Peyer's patch (tissue), 4 donors: ENCODE measurements at places on chromosomes 13 and 19. TPM values are rescaled to one million over a fixed set of nuclear protein-coding genes. Genes with fewer than 3 reads are reported as not detected.

BCL3 gene
- 103 TPM for total RNA-seq

GRIN3B gene
- total RNA-seq = not detected

CEACAM1 gene
- 5.0 TPM for total RNA-seq

ANGPTL8 gene
- total RNA-seq = not detected

LIM2 gene
- total RNA-seq = not detected

SLITRK6 gene
- total RNA-seq = 5.0 TPM

RPL36 gene
- 440 TPM for total RNA-seq

ZNF492 gene
- total RNA-seq = 0.27 TPM

TMEM259 gene
- 339 TPM for total RNA-seq

MADCAM1 gene
- total RNA-seq = 4.5 TPM

RAB8A gene
- 133 TPM for total RNA-seq

CALR3 gene
- not detected for total RNA-seq

PPP2R1A gene
- 284 TPM for total RNA-seq

SMIM44 gene
- total RNA-seq = 11.0 TPM

KLK3 gene
- total RNA-seq = 2.4 TPM

BABAM1 gene
- total RNA-seq = 174 TPM

CCL25 gene
- 84.2 TPM for total RNA-seq

NACC1 gene
- total RNA-seq = 21.5 TPM

PEAK3 gene
- 1.2 TPM for total RNA-seq

FAM216B gene
- 0.83 TPM for total RNA-seq

CLDND2 gene
- not detected for total RNA-seq

CYP2A6 gene
- total RNA-seq = not detected

SLC6A16 gene
- total RNA-seq = not detected

MAP4K1 gene
- 13.1 TPM for total RNA-seq

CD33 gene
- 2.4 TPM for total RNA-seq

SPINT2 gene
- total RNA-seq = 736 TPM

GPR4 gene
- 3.4 TPM for total RNA-seq

LHB gene
- total RNA-seq = not detected

PALM3 gene
- not detected for total RNA-seq

CD177 gene
- total RNA-seq = not detected

RASAL3 gene
- 66.0 TPM for total RNA-seq
